ENCODE measurements at places on chromosomes 2 and 18.

GRCh38 chr18:58221060-58221725 is 177.2 kb downstream of the NEDD4L start:
- DNase-seq: peak; percentile 91

GRCh38 chr2:143229411-143229810 is 100.2 kb downstream of the ARHGAP15 start:
- DNase-seq: no peak

DNA sequence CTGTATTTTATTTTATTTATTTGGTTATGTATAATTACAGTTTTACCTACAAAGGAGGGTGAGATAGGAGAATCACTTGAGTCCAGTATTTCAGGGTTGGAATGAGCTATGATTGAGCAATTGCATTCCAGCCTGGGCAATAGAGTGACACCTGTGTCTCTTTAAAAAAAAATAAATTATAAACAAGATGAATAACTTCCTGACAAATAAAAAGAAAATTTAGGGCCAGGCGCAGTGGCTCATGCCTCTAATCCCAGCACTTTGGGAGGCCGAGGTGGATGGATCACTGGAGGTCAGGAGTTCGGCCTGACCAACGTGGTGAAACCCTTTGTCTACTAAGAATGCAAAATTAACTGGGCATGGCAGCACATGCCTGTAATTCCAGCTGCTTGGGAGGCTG is 17.3 kb downstream of the MTA3 start:
- DNase-seq: no peak

GRCh38 chr2:10448576-10449485 is 704 bp upstream of the ODC1 start:
- no peak for DNase-seq

Data from Daoy (cell line).